T-cell (primary cell): ENCODE measurements at places on chromosomes 12 and 14.
A peak's percentile ranks its signal among the peaks of the same experiment; 100 is the strongest.

GRCh38 chr14:93619176-93619793 lies 169.0 kb downstream of the PRIMA1 start:
- DNase-seq, result no peak

DNA sequence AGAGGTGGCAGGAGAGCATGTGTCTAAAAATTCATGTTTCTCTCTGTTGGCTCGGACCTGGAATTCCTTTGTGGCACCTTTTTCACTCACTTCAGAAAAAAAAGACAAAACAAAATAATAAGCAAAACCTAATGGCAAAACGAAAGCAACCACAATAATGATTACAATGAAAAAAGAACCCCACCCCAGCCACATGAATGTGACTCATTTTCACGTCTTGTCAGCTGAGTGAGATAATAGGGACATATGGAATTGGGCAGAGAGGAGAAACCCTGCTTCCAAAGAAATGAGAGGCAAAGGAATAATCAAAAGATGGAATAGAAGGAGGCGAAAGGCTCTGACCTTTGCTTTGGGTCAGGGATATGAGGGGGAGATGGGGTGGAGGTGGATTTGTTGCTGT lies 143.4 kb downstream of the SLC8A3 start:
- DNase-seq, result no peak

- peak; percentile 43 for DNase-seq
These were observed 201.9 kb upstream of the FOXN3 start for GRCh38 chr14:89618811-89619551.

GRCh38 chr14:55191203-55192053 lies at the start of gene DLGAP5:
DLGAP5 (minus strand) TSS chr14:55191585; CDS start chr14:55189179, 2,406 bp downstream.
- DNase-seq, result peak; percentile 88

- no peak for DNase-seq
These were observed 72.5 kb downstream of the NTN4 start for GRCh38 chr12:95718006-95718431.

DNA sequence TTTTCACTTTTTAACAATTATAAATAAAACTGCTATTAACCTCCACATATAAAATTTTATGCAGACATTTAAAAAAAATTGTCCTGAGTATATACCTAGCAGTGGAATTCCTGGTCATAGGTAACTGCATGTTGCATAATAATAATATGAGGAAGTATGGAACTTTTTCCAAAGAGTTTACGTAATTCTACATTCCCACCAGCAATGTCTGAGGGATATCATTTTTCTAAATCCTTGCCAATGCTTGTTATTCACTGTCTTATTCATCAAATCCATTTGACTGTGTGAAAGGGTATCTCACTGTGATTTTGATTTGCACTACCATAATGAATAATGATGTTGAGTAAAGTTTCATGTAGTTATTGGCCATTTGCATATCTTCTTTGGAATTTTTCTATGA lies 393.8 kb downstream of the LRFN5 start:
- no peak for DNase-seq

- DNase-seq, result no peak
These were observed 583.9 kb upstream of the TBX3 start for GRCh38 chr12:115267891-115268290.

- no peak for DNase-seq
These were observed 9.7 kb upstream of the CCDC177 start for GRCh38 chr14:69584389-69584788.

- no peak for DNase-seq
These were observed 233.4 kb upstream of the FKBP4 start for GRCh38 chr12:2561367-2561766.

GRCh38 chr12:98259693-98260092 lies 255.7 kb upstream of the TMPO start:
- DNase-seq, result no peak
